ENCODE measurements at places on chromosomes 7 and 10.

DNA sequence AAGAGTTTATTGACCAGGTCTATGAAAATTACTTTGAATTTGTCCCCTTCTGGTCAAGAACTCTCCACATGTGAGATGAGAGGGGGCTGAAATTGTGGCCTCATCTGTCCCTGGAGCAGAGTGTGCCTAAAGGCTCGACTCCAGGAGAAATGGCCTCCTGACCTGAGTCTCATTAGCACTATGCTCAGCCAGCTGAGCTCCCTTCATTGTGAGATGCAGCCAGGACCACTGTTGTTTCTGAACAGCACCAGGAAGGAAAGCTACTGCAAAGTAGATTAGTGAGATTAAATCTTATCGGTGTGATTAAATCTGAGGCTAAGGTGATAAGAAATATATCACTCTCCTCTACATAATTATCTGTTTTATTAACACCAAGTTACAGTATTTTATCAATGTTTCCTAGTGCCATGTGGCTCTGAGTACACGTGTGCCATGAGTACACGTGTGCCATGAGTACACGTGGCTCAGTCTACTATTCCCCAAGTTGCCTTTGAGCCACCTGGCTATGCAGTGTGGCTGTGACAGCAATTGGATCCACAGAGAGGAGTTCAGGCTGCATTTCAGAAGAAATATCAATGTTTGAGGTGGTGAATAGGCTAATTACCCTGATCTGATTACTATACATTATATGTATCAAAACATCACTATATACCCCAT is 126.9 kb downstream of the IPMK start:
- no peak for DNase-seq

DNA sequence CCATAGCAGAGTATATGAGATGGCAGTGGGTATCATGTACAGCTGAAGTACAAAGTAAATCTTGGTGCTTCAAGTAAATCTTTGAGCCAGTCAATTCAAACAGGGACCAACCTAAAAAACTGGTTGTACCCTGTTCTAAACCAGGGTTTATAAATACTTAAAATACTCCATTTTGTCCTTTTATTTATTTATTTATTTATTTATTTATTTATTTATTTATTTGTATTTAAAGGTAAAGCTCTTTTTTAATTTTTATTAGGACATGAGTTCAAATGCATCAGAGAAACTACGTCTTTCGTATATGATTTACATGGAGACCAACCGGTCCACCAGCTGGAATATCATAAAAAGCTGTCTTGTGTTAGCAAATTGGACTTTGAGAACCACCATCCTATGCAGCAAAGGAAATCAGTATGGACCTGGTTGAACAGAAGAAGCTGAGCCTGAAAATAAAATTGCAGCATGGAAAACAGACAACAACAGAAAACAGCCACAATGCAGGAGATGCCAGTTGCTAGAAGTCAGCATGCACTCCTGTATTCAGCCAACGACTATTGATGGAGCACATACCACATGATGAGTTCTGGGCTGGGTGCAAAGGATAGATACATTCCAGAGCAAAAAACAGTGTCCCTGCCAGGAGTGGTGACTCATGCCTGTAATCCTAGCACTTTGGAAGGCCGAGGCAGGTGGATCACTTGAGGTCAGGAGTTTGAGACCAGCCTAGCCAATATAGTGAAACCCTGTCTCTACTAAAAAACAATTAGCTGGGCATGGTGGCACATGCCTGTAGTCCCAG is 60.0 kb downstream of the PLXNA4 start:
- no peak for DNase-seq

DNA sequence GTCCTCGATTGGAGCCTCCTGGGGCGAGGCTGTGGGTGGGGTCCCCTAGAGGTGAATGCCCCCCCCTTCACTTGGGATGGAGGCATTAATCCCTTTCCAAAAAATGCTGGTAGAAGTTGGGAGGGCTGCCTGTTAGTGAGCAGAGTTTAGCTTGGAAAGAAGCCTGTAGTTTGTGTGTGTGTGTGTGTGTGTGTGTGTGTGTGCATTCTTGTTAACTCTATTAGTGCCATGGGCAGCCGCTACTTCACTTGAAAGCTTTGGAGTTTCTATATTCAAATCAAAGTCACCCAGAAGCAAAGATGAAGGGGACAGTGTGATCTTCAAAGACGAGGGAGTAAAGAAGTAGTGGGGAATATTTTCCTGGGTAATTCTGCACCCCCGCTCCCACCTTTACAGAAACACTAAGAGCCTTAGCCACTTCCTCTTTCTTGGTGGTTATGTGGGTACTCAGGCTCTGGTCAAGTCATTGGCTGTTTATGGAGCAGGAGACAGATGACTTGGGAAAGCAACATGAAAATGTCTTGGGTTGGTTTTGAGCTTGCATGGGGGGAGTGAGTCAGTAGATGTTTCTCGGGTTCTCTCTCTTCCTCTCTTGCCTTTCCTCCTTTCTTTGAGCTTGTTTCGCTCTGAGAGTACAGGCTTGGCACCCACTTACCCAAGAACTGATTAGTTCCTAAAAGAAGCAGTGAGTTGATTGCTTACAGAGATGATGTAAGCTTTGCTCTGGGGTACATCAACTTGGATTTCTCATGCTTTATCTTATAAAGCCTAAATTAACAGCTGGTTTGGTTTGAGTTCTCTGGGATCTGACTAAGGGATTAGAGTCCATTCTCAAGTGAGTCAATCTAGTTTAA is 35.9 kb downstream of the TCF7L2 start:
- no peak for DNase-seq

DNA sequence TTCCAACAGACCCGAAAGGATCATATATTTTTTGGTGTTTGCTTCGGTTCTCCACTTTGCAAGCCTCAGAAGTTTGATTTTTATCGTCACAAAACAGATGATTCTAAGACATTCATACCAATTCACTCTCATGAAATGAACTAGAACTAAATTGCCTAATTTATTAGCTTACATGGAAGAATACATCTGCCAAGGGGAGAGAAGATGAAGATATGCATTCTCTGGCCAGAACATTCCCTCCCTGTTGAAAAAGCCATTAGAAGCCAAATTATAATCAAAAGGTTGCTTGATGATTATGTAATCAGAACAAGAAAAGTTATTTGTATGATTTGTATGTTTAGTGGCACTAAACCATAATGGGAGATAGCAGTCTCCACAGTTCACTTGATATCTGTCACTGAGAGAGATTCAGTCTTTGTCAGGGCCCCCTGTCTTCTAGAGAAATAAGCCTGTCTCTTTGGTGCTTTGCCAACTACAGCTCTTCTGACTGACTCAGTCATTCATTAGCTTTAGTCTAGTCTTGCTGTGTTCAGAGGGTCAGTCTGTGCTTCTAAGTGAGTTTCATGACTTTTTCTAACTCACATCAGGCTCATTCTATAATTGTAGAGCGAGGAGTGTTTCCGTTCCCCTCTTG is 95.3 kb upstream of the GNAI1 start:
- DNase-seq: no peak

GRCh38 chr7:129702761-129703338 is 91.3 kb downstream of the NRF1 start:
- no peak for DNase-seq

GRCh38 chr10:99619851-99620710 is at the start of gene SLC25A28:
Gene SLC25A28 (minus strand): TSS chr10:99620439. CDS start chr10:99620335, 104 bp downstream.
- DNase-seq: peak; percentile 100

DNA sequence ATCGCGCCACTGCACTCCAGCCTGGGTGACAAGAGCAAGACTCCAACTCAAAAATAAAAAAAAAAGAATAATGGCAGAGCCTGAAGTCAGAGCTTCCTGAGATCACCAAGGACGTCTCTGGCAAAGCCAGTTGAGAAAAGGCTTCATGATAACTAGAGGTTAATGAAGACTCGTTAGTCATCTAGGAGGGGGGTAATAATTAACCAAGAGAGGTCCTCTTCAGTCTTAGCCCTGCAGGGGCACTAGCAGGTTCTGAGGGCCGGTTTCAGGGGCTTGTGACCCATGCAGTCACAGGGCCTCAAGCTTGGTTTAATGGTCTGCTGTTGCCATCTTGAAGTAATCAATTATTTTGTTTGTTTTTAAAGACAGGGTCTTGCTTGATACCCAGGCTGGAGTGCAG is 28.6 kb upstream of the PROSER2 start:
- no peak for DNase-seq

GRCh38 chr7:42726066-42726785 is 185.6 kb downstream of the C7orf25 start:
- DNase-seq: no peak

GRCh38 chr10:3729397-3729976 is 55.5 kb downstream of the KLF6 start:
- DNase-seq: no peak

GRCh38 chr7:88789480-88790064 is 6.0 kb downstream of the TEX47 start:
- DNase-seq: no peak

- no peak for DNase-seq
Measured at GRCh38 chr7:149766135-149766675, 7.2 kb downstream of the ZNF467 start.

GRCh38 chr10:29751684-29752083 is 116.9 kb upstream of the SVIL start:
- DNase-seq: no peak

GRCh38 chr7:80634505-80634904 is 3.9 kb upstream of the CD36 start:
- DNase-seq: peak; percentile 16

DNA sequence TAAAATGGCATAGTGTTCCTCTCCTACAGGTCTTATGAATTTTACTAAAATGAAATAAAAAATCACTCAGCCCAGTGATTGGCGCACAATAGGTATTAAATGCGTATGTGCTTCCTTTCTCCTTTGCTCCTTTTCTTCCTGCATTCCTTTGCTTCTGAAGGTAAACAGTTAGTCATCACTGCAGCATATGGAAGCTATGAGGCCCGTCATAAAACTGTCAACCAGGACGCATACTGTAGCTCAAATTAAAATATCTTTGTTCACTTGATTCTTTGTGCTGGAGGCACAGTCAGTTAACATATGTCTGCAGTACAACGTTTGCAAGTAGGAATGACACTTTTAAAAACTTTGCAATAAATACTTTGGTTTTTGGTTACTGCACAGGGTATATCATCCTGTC is 374.7 kb downstream of the TCERG1L start:
- DNase-seq: no peak

DNA sequence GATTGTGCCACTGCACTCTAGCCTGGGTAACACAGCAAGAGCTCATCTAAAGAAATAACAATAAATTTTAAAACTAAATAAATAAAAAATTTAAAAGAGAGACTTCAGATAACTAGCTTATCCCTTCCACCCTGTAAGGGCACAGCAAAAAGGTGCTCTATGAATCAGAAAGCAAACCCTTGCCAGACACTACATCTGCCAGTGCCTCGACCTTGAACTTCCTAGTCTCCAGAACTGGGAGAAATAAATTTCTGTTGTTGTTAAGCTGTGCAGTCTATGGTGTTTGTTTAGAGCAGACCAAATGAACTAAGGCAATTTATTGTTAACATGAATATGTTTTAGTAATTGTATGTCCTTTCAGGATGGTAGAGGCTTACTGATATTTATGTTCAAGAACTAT is 174.9 kb upstream of the TRIM24 start:
- no peak for DNase-seq
